Putamen (tissue), 1 donor: ENCODE measurements at places on chromosomes 16 and 17.

GRCh38 chr17:79919862-79920720 is 80.9 kb upstream of the CBX4 start:
- DNase-seq = no peak

DNA sequence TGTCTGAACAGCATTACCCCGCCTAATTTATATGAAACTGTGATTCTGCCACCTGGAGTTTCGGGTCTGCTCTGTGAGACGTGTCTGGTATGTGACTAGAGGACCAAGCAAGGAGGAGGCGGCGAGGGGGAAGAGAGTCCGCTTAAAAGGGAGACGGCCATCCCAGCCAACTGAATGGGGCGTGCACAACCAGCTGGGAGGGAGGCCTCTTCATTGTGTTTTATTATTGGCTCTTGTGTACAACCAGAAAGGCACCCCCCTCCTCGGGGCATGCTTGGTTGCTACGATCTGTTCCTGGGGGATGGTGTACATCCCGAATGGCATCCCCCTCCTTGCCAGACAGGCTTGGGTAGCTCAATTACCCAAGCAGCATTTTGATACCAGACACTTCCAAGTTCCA is 384.5 kb upstream of the SALL1 start:
- DNase-seq = no peak

GRCh38 chr16:48157794-48158193 is 2.0 kb upstream of the ABCC12 start:
- DNase-seq = no peak

GRCh38 chr17:49875685-49876084 is 27.8 kb upstream of the TAC4 start:
- no peak for DNase-seq

- DNase-seq = no peak
Measured at GRCh38 chr17:3834811-3835210, 11.2 kb downstream of the NCBP3 start.

GRCh38 chr16:88810166-88810911 is 1.4 kb downstream of the APRT start:
- DNase-seq = no peak

DNA sequence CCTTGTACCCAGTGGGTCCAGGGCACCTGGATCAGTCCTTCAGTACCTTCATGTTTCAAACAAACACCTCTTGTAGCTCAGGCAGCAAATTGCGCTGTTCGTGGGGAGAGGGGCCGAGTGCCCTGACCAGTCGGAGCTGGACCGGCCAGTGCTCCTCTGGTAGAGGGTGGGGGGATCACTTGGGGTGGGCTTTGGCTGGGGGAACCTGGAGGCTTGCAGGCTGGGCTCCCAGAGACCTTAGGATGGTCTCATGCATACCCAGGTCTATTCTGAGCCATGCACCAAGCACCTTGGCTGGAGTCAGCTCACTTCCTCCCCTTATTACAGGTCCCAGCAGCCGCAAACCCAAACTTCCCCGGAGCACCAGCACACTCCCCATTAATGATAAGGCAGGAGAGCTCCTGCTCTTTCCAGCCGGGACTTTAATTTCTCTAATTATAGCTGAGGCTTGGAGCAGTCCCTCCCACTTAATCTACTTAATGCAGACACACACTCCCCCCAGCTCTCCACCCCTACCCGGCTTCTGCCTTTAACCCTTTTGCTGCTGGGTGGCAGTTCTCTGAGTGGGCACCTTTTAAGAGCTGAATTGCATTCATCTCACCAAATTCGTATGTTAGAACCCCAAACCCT is 26.3 kb upstream of the MGAT5B start:
- peak; percentile 34 for DNase-seq

DNA sequence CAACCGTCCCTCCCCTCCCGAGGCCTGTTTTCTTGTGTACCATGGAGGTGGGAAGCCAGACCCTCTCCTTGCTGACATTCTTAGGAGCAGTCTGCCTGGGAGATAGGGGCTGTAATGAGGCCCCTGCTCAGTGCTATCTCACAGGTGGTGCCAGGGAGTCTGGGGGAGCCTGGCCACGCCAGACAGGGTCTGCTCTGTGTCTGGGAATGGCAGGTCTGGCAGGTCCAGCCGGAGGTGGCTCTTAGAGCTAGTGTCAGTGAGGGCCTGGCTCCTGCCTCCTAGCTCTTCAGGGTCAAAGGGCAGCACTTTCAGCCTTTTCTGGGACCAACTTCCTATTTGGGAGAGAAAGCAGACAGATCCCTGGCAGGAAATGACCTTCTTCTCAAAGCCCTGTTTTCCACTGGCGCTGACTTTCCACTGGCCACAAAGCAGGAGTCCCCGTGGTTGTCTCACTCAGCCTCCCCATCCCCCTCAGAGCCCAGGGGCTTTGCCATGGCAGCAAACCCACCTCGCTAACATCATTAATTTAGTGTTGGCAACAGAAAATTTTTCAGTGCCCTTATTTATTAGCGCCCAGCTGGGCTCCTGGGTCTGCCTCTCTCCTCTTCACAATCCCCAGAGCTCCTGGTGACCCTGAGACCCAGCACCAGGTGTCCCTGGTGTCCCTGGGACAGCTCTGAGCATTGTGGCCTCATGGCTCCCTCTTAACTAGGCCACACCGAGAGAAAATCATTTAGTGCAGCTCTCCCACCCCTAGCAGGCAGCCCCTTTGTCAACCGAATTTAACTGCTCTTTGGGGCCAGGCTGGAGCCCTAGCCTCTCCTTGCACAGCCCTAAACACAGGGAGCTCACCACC is 24.0 kb upstream of the DOK4 start:
- no peak for DNase-seq

DNA sequence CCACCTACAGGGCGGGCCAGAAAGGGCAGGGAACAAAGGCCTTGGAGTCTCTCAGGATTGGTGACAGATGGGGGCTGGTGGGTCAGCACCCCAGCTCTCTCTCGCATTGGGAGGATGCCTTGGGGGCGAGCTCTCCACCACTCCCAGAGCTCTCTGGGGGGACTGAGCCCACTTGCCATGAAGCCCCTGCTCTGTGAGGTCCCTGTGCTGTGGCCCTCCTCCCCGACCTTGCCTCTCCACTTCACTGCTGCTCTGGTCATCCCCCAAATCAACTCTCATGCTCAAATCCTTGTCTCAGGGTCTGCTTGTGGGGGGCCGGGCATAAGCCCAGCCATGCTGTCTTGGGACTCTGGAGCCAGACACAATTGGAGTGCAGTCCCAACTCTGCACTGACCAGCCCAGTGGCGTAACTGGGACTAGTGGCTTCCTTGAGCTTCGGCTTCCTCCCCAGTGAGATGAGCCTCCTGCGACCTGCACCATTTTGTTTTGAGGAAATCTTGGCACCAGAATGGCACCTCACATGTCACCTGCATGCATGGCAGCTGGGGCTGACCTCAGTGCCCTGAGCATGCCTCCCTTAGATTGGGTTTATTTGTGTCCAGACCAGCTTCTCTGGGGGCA is 184.5 kb downstream of the IRF8 start:
- DNase-seq = no peak

DNA sequence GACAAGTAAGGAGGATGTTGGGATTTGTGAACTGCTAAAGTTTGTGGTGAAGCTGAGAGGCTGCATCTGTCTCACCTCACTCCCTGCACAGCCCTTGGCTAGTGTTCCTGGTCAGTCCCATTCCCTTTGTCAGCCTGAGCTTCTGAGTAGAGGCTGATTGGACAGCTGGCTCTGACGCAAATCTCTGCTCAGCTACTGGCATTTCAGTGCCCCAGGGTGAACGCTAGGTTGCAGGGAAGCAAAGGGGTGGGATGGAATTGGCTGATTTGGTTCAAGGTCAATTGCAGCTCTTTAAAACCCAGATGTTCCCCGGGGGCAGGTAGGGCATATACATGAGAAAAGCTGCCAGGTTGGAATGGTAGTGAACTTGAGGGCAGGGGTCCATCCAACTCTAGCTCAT is 23.1 kb upstream of the CNOT1 start:
- DNase-seq = no peak

DNA sequence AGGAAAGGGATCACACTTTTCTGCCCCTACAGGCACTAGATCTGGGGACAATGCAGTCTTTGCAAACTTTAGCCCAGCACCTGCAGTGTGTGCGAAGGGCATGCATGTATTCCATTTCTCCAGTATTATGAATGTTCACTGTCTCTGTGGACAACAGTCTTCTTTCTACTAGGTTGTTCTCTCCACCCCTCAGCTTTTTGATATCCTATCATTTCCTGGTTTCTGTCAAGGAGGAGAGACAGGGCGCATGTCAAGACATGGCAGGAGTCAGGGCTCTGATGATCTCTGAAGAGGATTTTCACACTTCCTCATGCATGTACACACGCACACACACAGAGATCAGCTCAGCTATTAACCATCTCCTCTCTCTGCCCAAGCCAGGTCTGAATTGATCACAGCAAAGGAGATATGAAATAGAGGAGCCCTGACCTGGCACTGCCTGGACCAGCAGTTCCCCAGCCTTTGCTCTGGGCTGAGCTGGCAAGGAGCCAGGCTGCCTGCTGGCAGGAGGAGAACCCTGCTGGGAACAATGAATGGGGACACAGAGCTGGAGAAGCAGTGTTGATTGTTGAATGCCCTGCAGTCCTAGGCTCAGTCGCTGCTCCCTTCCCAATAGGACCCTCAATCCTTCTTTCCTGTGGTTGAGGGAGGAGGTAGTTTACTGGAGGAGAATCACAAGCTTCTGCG is 2.6 kb downstream of the GPR179 start:
- DNase-seq = peak; percentile 88
